ENCODE measurements at places on chromosomes 11 and 22.
A peak's percentile ranks its signal among the peaks of the same experiment; 100 is the strongest.

- no peak for DNase-seq
Measured at GRCh38 chr22:38086942-38087341, 3.0 kb upstream of the SLC16A8 start.

- DNase-seq = peak; percentile 49
Measured at GRCh38 chr11:102267609-102268008, 49.7 kb upstream of the BIRC3 start.

DNA sequence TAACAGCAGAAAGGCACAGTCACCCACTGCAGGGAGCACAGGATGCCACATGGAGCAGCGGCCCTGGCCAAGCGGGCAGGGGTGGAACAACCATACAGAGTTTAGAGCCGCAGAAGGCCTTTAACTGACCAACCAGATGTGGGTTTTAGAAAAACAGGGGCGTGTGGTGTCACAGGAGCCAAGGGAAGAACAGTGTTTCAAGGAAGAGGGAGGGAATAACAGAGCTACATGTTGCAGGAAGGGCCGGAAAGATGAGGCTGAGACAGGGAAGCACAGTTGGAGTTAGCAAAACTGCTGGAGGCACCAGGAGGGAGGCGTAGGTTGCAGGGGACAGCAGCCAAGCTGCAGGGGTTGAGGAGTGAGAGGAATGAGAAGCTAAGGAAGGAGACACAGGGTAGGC, 7.8 kb upstream of the NAA40 start:
- no peak for DNase-seq

DNA sequence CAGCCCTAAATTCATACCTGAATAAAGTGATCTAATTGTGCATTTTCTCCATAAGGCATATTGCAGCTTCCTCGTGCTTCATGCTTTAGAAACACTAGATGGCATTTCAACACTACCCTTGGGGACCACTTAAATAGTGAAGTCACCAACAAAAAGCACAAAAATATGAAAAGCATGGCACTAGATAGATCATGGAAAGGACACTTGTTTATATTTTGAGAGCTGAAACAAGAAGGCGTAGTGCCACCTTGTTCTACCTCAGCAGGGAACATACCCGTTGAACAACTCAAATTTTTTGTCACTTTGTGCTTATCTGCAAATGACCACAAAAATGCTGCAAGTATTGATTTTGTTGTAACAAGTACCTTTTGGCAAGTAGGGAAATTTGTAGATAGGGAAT, 8.6 kb downstream of the TBCEL start:
- DNase-seq = no peak

- no peak for DNase-seq
Measured at GRCh38 chr11:67310246-67311050, 7.1 kb downstream of the SSH3 start.

- peak; percentile 33 for DNase-seq
Measured at GRCh38 chr11:116353589-116353988, 419.2 kb downstream of the BUD13 start.

GRCh38 chr11:117497206-117497951, 169.7 kb downstream of the CEP164 start:
- DNase-seq = no peak

GRCh38 chr11:122843281-122844141, 5.2 kb downstream of the CRTAM start:
- DNase-seq = no peak

DNA sequence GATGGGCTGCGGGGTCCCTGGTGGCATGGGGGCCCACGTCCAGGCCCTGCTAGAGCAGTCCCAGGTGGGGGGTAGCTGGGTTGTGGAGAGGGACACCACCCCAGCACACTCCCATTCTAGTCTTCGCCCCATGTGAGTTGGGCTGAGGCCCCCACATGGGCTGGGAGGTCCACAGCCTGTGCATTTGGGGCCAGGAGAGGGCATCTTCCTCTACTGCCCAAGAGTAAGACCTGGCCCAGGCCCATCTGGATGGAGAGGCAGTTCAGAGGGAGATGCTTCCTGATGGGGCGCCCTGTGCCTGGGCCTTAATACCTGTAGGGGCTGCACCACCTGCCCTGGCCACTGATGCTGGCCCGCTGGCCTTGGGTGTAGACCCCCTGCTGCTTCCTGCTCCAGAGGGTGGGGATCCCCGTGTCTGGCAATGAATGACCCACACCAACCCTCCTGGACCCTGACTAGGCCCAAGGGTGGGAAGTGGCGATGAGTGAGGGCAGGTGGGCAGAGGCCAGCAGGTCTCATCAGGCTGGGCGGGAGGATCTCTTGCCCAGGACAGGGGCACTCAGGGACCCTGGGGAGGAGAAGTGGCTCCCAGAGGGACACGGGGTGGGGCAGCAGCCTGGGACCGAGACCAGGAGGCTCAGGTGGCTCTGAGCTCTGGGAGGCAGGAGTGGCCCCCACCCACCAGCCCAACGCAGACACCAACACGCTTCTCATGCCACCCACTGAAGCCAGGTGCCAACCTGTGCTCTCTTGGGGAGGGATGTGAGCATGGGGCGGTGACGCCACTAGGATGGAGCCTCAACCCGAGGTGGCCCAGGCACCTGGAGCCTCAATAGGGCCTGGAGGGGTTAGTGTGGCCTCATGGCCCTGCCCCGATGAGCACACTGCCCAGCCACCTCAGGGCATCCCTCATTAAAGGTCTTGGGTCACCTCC, 17.4 kb upstream of the GNB1L start:
- DNase-seq = no peak

GRCh38 chr11:133821776-133822175, 23.5 kb downstream of the SPATA19 start:
- DNase-seq = no peak

GRCh38 chr22:44479662-44480061, 18.4 kb downstream of the RTL6 start:
- DNase-seq = no peak

DNA sequence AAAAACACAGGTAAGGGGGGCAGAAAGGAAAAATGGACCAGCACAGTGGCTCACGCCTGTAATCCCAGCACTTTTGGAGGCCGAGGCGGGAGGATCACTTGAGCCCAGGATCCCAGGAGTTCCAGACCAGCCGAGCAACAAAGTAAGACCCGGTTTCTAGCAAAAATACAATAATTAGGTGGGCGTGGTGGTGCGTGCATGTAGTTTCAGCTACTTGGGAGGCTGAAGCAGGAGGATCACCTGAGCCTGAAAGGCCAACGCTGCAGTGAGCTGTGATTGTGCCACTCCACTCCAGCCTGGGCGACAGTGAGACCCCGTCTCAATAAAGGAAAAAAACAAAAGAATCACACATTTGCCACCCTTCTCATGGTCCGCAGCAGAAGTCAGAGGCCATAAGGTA, 519.4 kb downstream of the BRD1 start:
- DNase-seq = no peak

All from epithelial cell of prostate (primary cell).